Activated T-helper 1 cell treated with anti-CD3 and anti-CD28 coated beads, Interleukin-12 subunit alpha, Interleukin-12 subunit beta, Interleukin-2, Interleukin-4 antibody, amounts not matched to agents 30 ng/mL and 10 ng/mL and 1 ng/mL, durations not matched to agents 14 hours and 24 hours and 36 hours (primary cell): ENCODE measurements at places on chromosomes 7 and 10. TPM values are rescaled to one million over a fixed set of nuclear protein-coding genes. Genes with fewer than 3 reads are reported as not detected.

DNA sequence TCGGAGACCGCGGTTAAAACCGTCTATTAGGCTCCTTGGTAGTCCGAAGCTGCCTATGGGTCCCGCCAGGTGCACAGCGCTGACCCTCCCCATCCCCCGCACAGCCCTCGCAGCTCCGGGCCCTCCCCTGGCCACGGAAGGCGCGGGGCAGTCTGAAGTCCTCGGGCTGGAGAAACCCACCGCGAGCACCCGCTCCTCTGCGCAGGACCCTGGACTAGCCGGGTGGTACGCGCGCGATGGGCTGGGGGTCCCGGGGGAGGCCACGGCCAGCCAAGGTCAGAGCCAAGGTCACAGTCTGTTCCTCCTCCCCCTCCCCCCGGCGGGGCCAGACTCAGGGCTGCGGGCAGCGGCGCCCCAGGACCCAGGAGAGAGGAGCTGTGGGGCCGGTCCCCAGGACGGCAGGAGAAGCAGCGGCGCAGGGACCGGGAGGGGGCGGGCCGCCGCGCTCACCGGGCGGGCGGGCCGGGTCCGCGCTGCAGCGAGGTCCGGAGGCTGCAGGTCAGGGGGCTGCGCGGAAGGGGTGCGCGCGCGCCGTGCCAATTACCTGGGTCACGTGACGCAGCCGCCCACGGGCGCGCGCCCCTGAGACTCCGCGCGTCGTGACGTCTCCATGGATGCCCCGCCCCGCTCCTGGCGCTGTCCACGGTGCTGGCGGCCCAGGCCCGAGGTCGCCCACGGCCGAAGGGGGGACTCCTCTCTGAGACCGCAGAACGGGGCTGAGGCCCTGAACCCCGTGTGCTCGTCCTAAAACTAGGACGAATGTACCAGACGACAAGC is at the start of gene OGDHL:
TSS of gene OGDHL (minus strand) at position 535 of the 777 bp plus-strand sequence. CDS start 3,731 bp downstream, outside the sequence.
- peaks cover 4% of the 10 kb centered on the region for H3K27me3 ChIP-seq
- no peaks in the 10 kb centered on the region for H3K4me1 ChIP-seq
- peak; percentile 42 for DNase-seq
- H3K36me3 ChIP-seq: no peaks in the 10 kb centered on the region
- H3K4me3 ChIP-seq: peak within 1 kb of the TSS; percentile 32

GRCh38 chr7:151854720-151855071 is 22.2 kb downstream of the PRKAG2 start:
- H3K27ac ChIP-seq: no peak overlapping the region
- no peaks in the 10 kb centered on the region for H3K36me3 ChIP-seq
- H3K4me3 ChIP-seq: no peak overlapping the region
- H3K27me3 ChIP-seq: peaks cover 9% of the 10 kb centered on the region

- no peak overlapping the region for H3K27ac ChIP-seq
- H3K4me1 ChIP-seq: peaks cover 10% of the 10 kb centered on the region
- no peak for DNase-seq
- H3K27me3 ChIP-seq: peaks cover 2% of the 10 kb centered on the region
Measured at GRCh38 chr7:151839451-151839921, 37.4 kb downstream of the PRKAG2 start.

Gene TMEM176A
- total RNA-seq: not detected in 2 replicates

- H3K4me1 ChIP-seq: peaks cover 62% of the 10 kb centered on the region
- H3K36me3 ChIP-seq: no peaks in the 10 kb centered on the region
- H3K4me3 ChIP-seq: peak overlapping the region; percentile 20
- no peaks in the 10 kb centered on the region for H3K27me3 ChIP-seq
- peak overlapping the region; percentile 67 for H3K27ac ChIP-seq
- peak; percentile 16 for DNase-seq
Measured at GRCh38 chr10:103983367-103983911, 16.5 kb downstream of the SLK start.

Gene SAP25
- total RNA-seq: 9.1 and 11.2 TPM in 2 replicates
